ENCODE measurements at places on chromosomes 6 and 20. TPM values are rescaled to one million over a fixed set of nuclear protein-coding genes. Genes with fewer than 3 reads are reported as not detected.

FNDC1 gene
- 4.0 TPM for total RNA-seq

DNA sequence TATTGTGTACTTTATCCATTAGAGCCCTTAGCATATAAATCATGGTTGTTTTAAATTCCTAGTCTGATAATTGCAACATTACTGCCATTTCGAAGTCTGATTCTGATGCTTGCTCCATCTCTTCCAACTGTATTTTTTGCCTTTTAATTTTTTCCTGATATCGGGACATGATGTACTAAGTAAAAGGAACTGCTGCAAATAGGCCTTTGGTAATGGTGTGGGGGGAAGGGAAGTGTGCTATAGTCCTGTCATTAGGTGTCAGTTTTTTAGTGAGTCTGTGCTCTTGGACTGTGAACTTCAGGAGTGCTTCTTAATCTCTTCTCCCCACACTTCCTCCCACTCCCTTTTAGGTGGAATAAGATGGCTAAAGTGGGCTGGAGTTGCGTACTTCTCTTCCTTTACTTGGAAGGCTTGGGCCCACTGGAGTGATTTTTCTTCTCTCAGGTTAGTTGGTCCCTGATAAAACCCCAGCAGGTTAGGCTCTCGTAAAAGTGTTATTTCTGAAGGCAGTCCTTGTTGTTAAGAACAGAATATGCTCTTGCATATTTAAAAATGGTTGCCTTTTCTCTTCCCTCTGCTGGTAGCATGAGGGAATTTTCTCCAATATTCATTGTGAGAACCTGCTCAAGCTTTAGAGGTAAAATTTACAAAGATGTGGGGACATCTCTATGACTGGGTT lies 18.1 kb downstream of the STXBP5 start:
- DNase-seq, result no peak

OPN5 gene
- total RNA-seq, result not detected

SLC4A11 gene
- total RNA-seq, result 0.37 TPM

SPINT4 gene
- not detected for total RNA-seq

Data from stomach (tissue), 19 donors.